ENCODE measurements at places on chromosomes 1 and 21.
A peak's percentile ranks its signal among the peaks of the same experiment; 100 is the strongest.

DNA sequence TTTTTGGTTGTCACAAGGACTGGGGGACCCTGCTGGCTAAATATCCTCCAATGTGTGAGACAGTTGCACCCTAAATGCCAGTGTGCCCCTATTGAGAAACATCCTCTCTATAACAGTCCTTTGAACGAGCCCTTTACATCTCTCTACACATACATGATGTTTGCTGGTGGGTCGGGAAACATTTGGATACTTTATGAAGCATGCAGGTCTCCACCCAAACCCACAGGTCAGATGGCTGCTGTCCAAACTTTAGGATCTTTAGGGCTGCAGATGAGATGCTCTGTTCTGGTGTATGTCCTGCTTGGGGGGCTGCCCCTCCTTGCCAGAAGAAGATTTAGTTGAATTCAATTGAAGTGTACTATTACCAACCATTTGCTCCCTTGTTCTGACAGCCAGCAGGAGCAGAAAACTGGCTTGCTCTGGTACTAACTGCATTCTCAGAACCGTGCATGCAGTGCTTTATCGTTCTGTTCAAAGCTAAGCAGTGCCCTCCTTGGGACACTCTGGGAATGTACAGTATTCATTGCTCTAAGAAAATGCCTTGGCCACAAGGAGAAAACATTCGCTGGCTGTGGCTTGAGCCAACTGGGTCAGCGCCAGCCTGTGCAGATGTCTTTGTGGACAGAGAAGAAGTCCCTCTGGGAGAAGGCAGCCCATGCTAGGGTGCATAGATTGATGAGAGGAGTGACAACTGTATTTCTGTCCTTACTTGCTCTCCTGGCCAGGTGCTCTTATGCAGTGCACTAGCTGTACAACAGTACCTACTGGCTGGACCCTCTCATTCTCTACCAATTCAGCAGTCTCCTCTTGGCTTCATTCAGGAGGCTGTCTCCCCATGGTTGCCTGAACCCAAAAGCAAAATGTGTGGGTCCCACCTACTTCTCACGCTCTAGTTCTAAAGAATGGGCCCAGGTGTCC is 61.4 kb upstream of the DIRAS3 start:
- peak; percentile 94 for DNase-seq

- DNase-seq: no peak
Observed at GRCh38 chr1:182430263-182431068, 19.5 kb upstream of the RGSL1 start.

- DNase-seq: no peak
Observed at GRCh38 chr21:42556476-42556875, 42.8 kb downstream of the SLC37A1 start.

DNA sequence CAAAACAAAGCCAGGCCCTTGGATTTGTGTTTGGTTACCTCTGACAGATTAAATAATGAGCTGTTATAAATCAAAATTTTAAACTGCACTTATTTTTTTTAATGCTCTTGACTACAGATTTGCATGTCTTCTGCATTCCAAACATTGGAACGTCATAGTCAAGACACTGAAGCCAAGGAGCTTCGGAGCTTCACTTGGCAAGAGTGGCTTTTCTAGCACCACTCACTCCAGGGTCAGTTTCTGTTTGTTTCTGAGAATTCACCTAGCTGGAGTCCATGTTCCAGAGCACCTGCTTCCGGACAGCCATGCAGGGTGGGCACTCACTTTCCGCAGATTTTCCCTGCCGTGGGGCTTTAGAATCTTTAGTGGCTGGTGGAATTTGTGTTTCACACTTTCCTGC is 202.9 kb downstream of the ZP4 start:
- DNase-seq: no peak
